Renal cortex interstitium (tissue), 15 donors: ENCODE measurements at places on chromosomes 6 and 20.
A peak's percentile ranks its signal among the peaks of the same experiment; 100 is the strongest.

GRCh38 chr6:157068691-157069324 is 254.5 kb downstream of the TMEM242 start:
- DNase-seq = no peak

DNA sequence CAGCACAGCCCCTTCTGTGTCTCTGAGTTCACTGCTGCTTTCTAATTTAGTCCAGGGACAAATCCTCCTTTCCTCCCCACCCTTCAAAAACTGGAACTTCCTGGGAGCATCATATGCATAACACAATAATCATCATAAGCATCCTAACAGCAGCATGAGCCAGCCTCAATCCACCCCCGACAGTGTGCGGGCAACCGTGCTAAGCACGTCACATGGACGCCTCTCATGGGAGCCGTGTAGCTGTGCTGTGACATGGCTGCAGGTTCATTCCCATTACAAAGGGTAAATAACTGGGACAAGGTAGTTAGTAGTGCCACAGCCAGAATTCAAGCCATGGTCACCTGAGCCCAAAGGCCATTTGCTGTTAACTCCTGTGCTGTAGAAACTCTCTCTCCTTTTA is 24.5 kb upstream of the ULBP3 start:
- DNase-seq = no peak

- DNase-seq = no peak
Measured at GRCh38 chr20:37758332-37758731, 64.5 kb downstream of the CTNNBL1 start.

DNA sequence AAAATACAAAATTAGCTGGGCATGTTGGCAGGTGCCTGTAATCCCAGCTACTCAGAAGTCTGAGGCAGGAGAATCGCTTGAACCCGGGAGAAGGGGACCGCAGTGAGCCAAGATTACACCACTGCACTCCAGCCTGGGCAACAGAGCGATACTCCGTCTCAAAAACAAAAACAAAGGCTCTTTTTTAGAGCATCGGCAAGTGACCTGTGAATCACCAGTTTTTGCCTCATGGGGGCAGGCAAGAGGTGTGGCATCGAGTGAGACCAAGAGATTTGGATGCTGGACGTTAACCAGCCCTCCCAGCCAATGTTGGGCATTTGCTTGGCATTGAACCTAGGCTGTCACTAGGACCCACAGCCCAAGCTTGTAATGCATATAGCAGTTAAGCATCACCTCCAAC is 14.6 kb upstream of the CDK5RAP1 start:
- no peak for DNase-seq

DNA sequence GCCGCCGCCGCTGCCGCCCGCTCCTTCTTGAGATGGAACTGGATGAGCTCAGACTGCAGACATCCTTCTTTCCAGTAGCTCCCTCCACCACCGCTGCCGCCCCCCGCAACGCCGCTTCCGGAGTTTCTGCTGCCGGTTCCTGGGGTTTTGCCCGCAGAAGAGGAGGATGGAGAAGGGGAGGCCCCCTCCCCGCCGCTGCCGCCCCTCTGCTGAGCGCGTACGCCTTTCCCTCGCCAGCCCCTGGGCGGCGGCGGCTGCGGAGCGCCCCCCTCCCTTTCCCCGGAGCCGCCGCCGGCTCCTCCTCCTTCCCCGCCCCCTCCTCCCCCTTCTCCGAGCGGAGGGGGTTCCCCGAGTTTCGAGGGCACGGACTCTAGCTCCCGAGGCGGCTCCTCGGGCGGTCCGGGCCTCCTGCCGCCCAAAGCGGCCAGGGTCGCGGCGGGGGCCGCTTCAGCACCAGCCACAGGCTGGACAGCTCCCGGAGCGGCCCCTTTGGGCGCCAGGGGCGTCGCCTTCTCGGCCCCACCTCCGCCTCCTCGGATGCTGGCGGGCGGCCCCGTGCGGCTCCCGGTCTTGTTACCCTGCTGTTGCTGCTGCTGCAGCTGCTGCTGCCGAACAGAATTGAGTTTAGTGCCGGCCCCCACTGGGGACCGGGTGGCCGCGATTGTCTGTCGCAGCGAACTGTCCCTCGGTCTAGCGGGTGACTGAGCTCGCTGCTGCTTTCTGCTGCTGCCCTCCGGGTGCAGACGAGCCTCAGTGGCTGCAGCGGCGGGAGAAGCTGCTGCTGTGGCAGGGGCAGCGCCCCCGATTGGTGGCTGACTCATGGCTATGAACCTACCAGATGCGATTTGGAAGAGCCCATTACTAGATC is 3.1 kb downstream of the MTCL3 start:
- peak; percentile 62 for DNase-seq
